ENCODE measurements at places on chromosomes 4 and X.

- no peak for DNase-seq
Observed at GRCh38 chrX:132821974-132822633, 136.3 kb downstream of the HS6ST2 start.

DNA sequence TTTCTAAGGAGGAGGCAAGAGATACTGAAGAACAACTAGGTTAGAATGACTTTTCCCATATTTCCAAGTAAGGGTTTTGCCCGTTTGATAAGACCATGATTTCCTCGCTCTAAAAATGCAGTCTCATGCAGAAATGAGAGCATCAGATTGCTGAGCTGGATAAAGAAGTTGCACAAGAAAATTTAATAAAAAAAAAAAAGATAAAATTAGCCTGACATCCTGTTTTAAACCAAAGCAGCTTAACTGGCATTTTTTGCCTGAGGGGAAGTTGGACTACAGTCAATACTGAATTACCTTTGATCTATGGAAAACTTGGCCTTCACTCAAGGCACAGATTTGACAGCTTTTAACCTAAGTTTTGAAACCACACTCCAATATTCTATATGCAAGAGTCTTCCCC, 208.4 kb downstream of the GASK1B start:
- DNase-seq, result no peak

DNA sequence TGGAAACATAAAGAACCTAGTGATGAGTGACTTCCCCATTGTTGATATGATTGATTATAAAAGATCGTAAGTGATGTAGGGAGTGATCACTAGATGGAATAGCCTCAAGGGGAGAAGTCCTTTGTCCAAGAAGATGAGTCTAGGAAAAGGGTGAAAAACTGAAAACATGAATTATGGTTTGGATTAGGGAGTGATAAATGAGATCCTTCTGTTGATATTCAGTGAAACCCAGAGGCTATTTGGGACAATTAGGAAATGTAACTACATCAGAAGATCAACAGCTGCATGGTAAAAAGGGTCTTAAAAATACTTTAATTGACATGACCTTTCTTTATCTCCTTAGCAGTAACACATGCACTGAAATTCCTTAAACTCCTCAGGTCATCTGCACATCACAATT, 124.0 kb upstream of the UNC5C start:
- no peak for DNase-seq

DNA sequence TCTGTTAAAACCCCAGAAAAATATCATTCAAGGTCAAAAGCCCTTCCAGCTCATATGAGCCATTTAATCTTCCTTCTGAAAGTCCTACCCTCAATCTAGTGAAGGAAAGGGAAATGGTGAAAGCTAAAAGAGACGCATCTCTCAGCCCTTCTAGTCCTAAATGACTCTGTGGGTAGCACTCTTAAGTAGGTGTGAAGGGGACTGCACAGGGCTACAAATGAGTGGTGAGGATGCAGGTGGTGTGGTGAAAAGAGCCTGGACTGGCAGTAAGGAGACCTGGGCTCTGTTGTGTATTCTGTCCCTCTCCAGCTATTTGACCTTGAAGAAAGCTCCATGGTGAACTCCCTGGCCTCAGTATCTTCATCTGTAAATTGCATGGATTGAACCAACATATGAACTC, 671.8 kb upstream of the DIPK2B start:
- DNase-seq, result no peak

DNA sequence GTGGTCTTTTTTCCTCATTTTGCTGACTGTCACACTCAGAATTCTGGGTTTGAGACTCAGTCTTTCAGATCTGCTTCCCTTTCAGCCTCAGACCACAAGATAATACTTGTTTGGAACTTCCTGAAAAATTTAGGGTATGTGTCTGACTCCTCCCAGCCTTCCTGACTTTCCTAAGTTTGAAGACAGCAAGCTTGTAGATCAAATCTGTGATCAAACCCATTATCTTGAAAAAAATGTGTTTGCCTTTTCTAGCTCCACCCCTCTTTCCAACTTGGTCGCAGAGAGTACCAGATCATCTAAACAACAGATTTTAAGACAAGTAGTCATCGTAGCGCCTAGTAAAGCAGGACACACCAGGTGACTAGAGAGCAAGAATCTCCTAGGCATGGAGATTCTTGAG, 9.9 kb downstream of the BCAP31 start:
- DNase-seq, result no peak

DNA sequence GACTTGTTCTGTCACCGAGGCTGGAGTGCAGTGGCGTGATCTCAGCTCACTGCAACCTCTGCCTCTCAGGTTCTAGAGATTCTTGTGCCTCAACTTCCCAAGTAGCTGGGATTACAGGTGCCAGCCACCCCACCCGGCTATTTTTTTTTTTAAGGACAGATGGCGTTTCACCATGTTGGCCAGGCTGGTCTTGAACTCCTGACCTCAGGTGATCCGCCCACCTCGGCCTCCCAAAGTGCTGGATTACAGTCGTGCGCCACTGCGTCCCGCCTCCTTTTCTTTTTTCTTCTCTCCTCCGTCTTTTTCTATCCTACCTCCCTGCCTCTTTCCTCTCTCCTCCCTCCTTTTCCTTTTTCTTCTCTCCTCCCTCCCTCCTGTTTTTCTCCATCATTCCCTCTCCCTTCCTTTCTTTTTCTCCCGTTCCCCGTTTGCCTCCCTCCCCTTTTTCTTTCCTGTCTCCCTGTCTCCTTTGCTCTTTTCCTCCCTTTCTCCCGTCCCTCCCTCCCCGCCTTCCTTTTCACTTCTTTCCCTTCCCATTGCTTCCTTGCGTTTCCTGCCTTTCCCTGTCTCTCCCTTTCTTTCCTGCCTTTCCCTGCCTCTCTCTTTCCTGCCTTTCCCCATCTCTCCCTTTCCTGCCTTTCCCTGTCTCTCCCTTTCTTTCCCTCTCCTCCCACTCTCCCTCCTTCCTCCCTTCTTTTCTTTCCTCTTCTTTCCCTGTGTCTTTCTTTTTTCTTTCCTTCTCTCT, 2.1 kb upstream of the SLC25A6 start:
- no peak for DNase-seq

GRCh38 chr4:143212566-143212965, 27.8 kb downstream of the USP38 start:
- DNase-seq, result no peak

DNA sequence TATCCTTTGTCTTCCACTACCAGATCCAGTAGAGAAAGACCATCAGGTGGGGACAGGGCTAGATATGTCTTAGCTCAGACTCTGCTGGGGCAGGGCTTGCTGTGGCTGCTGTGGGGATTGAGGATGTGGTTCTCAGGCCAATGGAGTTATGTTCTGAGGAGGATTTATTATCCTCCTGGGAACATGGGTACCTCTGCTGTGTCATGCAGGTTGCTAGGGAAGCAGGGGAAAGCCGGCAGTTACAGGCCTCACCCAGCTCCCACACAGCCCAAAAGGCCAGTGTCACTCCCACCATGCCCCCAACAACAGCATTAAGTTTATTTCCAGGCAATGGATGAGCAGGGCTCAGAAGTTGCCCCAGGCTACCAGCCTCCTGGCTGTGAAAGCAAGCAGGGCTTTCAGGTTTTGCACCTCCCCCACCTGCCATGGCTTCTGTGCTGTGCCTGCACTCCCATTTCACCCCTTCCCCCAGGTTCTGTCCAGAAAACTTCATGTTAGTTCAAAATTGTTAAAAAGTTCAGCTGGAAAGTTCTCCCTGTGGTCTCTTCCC, 879.9 kb downstream of the ARAP2 start:
- DNase-seq, result no peak

GRCh38 chrX:129525162-129525561, 1.9 kb upstream of the SMARCA1 start:
- DNase-seq, result no peak

GRCh38 chr4:117971403-117971802, 62.9 kb upstream of the NDST3 start:
- DNase-seq, result no peak

DNA sequence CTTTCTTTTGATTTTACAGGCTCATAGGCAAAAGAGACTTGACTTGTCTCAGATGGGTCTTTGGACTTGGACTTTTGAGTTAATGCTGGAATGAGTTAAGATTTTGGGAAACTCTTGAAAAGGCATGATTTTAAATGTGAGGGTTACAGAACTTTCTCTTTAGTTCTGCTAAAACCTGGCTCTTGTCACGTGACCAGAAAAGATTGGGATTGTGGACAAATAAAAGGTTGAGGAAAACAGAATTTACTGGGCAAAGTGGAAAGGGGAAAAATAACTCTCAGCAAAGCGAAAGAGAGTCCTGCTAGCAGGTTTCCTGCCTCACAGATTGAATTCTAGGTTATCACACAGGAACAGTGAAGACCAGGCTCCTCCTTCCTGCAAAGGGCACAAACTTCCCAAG, 114.0 kb downstream of the SPANXN4 start:
- no peak for DNase-seq

- DNase-seq, result no peak
Observed at GRCh38 chrX:10579112-10580011, 41.0 kb downstream of the MID1 start.

DNA sequence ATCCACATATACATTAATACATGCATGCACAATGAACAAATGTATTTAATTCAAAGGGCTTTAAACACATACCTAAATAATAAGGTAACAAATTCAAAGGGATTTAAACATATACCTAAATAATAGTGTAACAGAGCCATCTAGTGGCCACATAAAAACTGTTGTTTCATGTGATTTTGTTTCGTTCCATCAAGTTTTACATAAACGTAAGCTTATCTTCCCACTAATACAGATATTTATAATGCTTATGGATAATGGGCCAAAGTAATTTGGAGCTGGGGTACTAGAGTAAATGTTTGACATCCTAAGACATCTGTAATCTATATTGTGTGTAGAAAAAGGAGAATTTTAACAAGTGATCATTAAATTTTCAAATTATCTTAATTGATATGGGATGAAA, 82.3 kb downstream of the PRSS12 start:
- peak; percentile 62 for DNase-seq

DNA sequence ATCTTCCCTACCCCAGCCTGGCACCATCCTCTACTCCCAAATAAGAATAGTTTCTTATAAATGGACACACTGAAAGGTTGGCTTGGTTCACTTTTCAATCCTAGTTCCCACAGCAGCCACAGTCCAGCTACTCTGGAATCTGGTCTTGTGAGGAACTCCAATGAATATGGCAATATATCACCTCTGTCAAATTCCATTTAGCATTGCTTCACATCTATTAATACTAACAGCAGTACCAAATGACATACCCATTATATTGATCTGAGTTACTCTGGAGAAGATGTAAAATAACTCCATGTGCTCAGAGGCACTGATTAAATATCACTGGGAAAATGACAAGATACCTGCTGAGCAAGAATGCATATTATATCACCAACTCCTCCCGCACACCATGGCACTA, 8.6 kb downstream of the OPHN1 start:
- DNase-seq, result no peak

DNA sequence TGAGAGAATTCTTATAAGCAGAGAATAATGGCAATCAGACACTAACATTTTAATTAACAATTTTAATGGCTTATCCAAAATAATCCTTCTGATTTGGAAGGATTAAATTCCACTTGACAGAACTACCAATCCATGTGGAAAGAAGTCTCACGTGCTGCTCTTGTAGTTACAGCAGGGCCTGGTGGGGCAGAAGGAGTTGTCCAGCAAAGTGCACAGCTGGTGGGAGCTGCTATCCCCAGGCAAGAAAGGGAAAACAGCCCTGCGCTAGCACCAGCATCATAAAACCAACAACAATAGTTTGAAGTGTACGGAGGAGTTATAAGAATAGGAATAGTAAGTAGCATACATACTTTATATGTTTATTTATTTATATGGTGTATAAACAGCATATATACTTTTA, 127.4 kb upstream of the TRIM2 start:
- no peak for DNase-seq

GRCh38 chr4:48275247-48275646, 5.6 kb upstream of the TEC start:
- DNase-seq, result peak; percentile 40

GRCh38 chrX:103845165-103845653, 13.2 kb upstream of the RAB9B start:
- peak; percentile 45 for DNase-seq

- no peak for DNase-seq
Observed at GRCh38 chr4:108210989-108211835, 42.5 kb upstream of the LEF1 start.

- no peak for DNase-seq
Observed at GRCh38 chr4:80259817-80260216, 6.6 kb upstream of the FGF5 start.

- DNase-seq, result no peak
Observed at GRCh38 chr4:172129593-172129992, 316.4 kb downstream of the GALNTL6 start.

DNA sequence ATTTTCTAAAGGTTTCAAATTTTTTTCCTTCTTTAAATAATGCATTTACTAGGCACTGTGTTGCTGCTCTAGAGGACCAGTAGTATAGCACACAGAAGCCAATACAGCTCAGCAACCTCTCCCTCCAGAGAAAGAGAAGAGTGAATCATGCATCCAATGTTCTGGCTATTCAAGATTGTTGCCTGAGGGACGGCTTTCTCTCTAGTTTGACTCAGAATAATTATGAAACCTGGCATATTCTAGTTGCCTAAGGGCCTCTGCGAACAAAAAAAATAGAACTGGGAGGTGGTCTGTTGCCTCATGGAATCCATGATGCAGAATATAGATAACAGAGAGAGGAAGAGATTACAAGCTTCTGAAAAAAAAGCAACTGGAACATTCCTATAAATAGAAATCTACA, 1233.3 kb upstream of the PABPC4L start:
- DNase-seq, result no peak

GRCh38 chr4:120812216-120812615, 110.3 kb downstream of the PRDM5 start:
- no peak for DNase-seq

DNA sequence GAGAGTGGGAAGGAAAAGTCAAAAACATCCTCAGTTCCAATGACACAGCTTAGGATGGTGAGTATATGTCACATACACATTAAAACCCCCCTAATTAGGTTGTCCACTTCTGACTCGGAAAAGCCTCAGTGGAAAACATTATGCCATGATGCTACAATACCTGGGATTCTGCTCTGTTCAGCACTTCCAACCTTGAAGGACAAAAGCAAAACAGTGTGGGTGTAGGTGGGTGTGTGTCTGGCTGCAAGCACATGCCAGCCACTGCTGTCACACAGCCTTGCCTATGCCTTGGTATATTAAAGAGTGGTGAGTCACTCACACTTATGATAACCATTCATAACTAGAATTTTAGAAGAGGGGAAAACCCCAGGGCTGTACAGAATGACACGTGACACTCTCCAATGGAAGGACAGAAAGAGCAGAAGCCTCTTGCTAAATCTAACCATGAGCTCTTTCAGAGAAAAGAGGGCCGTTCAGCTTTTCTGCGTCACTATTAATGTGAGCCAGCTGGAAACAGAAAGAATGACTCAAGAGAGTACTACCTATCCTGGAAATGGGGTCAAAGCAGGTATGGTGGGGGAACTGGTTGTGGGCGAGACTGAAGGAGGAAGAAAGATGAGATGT, 159.6 kb downstream of the TET2 start:
- DNase-seq, result peak; percentile 42

- no peak for DNase-seq
Observed at GRCh38 chr4:8910822-8911315, 39.2 kb upstream of the HMX1 start.

DNA sequence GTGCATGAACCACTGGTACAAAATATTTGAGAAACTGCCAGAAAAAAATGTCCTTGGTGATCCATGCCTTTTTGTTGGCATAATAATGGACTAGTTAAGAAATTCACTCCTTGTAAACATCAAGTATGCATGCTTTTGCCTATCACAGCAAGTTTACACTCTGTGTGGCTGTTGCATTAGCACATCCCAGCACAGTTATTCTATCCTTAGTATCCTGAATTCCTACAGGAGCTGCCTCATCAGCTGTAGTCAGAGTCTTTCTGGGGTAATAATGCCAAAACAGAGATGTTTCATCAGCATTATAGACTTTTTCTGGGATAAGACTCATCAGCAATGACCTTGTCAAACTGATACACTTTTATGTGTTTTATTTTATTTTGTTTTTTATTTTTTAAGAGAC, 82.8 kb downstream of the CHIC2 start:
- no peak for DNase-seq

Data from CD4-positive, alpha-beta T cell treated with Interleukin-4 for 4 hours (primary cell).